Fibroblast of skin of back (primary cell): ENCODE measurements at places on chromosomes 4 and X.
A peak's percentile ranks its signal among the peaks of the same experiment; 100 is the strongest.

DNA sequence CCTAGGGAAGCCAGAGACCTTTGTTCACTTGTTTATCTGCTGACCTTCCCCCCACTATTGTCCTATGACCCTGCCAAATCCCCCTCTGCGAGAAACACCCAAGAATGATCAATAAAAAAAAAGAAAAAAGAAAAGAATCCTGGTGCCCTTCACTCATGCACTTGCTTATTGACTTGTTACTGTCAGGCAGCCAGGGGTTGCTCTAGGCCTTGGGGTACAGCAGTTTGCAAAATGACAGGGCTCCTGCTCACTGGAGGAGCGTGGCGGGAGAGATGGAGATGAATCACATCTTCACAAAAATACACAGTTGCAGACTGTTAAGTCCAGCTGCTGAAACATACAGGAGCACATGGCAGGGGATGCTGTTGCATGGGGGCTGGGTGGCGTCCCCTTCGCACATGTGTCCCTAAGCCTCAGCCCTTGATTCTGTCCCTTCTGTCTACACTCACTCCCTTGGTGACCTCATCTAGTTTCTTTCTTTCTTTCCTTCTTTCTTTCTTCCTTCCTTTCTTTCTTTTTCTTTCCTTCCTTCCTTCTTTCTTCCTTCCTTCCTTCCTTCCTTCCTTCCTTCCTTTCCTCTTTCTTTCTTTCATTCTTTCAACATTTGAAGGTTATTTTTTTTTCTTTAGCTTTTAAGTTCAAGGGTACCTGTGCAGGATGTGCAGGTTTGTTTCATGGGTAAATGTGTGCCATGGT is 16.9 kb upstream of the TMEM271 start:
- DNase-seq = no peak

GRCh38 chrX:9231491-9231890 is 197.6 kb upstream of the FAM9B start:
- peak; percentile 38 for DNase-seq

GRCh38 chr4:171714791-171715454 is 98.3 kb upstream of the GALNTL6 start:
- no peak for DNase-seq

DNA sequence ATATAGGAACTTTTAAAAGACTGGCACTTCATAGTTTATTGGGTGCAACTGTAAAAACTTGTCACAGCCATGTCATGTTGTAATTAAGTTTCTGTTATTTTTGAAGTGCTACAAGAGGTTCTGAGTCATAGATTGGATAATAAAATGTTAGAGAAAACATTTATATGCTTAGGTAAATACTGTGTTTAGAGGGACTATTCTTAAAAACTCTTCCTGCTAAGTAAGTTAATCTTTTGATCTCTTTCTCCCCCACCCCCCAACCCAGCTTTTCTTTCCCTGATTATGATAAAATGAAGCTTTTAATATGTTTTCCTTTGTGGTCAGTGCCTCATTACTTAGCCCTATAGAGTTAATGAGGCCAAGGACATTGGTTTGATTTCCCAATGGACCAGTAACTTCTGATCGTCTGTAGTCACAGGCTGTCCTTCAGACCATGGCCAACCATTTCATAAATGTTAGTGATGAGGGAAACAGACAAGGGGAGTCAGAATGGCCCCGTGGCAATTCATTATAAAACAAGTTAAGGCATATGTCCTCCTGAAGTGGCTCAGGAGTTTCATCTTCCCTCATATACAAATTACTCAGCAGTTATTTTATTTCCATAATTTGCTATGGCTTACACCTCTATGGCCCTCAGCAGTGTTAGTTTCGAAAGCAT is 3.9 kb upstream of the PDLIM5 start:
- DNase-seq = peak; percentile 57

DNA sequence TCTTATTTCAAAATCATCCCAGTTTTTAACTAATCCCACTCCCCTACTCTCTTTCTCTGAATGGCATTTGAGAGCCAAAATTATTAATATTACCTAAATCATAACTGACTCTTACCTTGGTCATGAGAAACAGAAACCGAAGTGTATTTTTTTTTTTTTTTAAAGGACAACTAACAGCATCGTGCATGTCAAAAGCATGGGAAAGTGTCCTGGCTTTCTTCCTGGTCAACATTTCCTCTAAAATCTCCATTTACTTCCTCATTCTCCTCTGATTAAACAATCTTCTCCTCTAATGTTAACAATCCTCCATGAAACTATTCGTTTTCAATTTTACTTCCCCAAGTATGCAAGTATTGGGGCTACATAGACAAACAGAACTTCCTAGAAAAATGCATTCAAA is 2.1 kb upstream of the STS start:
- DNase-seq = no peak

- DNase-seq = no peak
These were observed 15.1 kb downstream of the CSF2RA start for GRCh38 chrX:1283741-1284140.

GRCh38 chr4:68267433-68267944 is 22.0 kb upstream of the TMPRSS11B start:
- DNase-seq = peak; percentile 30

- peak; percentile 57 for DNase-seq
These were observed 297.5 kb downstream of the ARHGAP24 start for GRCh38 chr4:85772470-85772869.

GRCh38 chr4:71201817-71202576 is 136.8 kb upstream of the SLC4A4 start:
- DNase-seq = no peak

- DNase-seq = no peak
These were observed 22.9 kb downstream of the FAT1 start for GRCh38 chr4:186700746-186701145.

GRCh38 chr4:107688421-107688820 is 31.6 kb downstream of the PAPSS1 start:
- no peak for DNase-seq

DNA sequence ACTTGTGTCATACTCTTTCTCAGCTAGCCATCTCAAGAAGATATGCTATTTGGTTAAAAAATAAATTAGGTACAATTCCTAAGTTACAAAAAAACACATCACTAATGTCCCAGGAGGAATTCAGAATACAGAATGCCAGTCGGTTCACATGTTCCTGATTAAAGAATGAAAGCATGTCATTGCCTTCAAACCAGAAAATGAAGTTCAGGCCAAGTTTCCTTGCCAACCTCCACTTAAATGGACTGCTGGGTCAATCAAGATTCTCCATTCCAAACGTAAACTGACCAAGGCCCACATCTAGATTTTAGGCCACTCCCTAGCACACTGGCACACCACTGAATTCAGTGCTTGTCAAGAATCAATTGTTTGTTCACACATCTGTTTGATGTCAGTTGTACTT is 6.5 kb downstream of the PIGA start:
- DNase-seq = no peak

DNA sequence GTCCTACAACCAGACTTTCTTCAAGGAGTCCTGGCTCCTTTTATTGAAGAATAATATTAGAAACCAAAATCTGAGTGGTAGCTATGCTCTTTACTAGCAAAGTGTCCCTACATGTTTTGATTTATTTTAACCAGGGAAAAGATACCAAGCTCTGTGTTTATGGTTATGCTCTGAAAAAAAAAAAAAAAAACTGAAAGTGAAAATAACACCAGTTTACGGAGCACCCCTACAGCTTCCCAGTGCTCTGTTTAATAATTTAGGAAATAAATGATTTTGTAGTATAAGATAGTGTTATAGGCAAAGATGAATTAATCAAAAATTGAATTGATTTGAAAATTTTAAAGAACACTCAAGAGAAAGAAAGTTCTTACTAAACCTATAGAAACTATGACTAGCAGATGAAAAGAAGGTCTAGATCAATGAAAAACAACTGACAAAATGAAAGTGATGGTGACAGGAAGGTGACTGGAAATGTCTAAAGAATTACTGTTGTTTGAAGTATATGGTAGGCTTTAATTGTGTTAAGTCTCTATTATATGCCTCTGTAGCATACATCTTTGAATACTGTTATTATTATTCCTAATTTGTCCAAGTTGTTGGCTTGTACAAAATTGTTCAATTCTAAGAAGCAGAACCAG is 1698.4 kb upstream of the PCDH10 start:
- DNase-seq = no peak

- peak; percentile 95 for DNase-seq
These were observed 70.9 kb downstream of the APBB2 start for GRCh38 chr4:41143311-41144039.

DNA sequence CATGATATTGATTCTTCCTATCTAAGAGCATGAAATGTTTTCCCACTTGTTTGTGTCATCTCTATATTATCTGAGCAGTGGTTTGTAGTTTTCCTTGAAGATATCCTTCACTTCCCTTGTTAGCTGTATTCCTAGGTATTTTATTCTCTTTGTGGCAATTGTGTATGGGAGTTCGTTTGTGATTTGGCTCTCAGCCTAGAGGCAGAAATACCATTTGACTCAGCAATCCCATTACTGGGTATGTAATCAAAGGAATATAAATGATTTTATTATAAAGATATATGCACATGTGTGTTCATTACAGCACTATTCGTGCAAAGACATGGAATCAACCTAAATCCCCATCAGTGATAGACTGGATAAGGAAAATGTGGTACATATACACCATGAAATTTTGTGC is 172.7 kb upstream of the IL15 start:
- no peak for DNase-seq

- no peak for DNase-seq
These were observed 52.5 kb downstream of the F11 start for GRCh38 chr4:186318481-186318880.

DNA sequence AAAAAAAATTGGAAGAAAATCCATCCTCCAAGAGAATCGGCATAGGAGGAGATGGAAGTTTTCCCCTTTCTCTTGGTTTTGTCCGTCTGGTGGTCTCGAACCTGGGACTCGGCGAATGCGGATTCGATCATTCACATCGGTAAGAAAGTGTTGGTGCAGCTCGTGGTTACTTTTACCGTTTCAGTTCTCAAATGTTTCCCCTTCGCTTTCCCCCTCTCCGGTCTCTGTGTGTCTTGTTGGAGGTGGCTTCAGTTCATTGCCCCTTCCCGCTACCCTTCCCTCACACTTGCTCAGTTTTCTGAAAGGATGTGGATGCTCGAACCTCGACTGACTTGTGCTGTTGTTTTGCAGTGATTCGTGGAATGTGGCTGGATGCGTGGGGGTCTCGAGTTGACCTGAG is 840 bp downstream of the GRID2 start:
- DNase-seq = peak; percentile 3

DNA sequence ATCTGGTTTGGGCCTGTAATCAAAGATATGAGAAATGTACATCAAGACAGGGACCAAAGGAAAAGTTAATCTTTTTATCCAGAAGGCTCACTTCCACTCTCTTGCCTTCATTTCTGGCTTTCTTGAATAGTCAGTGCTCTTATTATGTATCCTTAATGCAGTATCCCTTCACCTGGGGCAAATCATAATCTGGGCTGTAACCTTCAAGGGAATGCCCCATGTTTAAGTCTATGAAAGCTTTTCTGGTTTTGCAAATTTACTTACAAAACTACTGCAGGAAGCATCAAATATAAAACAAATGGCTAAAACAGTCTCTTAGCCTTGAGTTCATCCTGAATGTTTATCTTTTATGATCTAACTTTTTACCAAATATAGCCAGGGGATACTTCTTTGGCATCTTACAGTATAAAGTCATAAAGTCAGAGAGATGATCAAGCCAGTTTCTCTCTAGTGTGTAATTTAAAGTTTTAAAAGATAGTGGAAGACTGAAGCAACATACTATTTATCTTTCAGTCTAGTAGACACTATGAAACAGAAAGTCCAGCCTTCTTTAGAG is 1214.8 kb downstream of the STIM2 start:
- peak; percentile 8 for DNase-seq

DNA sequence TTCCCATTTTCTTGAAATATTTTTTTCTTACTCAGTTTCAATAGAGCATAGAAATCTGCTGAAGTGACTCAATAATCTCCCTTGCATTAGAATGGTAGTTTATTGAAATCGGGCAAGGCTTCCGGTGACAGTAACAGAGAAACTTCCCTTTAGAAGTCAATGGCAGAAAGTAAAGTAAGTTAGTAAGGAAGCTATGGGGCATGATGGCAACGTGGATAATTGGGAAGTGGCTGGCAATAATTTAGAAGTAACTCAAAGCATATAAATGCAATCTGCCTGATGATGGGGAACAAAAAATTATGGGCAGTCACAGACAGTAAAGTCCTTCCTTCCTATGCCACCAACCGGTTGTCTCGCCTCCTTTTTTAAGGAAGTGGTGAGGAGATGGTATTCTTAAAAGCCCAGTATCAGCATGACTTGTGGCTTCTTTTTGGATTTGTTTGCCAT is 7.6 kb downstream of the CYBB start:
- no peak for DNase-seq

DNA sequence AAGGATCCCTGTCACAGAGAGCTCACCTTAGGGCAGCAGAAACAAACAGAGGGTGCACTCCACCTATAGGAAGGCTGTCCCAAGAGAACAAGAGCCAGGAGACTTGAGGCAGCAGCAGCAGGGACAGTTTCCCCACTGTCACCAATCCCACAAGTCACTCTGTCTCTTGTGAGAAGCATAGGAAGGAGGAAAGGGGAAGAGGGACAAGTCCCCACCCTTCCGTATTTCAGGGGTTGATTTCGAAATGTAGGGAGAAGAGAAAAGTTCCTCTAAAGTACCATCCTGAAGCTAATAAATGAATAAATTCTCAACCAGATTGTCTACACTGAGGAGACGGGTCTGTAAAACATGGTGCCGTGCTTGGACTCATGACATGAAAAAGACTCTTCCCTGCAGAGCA is 9.5 kb upstream of the TLR8 start:
- no peak for DNase-seq

DNA sequence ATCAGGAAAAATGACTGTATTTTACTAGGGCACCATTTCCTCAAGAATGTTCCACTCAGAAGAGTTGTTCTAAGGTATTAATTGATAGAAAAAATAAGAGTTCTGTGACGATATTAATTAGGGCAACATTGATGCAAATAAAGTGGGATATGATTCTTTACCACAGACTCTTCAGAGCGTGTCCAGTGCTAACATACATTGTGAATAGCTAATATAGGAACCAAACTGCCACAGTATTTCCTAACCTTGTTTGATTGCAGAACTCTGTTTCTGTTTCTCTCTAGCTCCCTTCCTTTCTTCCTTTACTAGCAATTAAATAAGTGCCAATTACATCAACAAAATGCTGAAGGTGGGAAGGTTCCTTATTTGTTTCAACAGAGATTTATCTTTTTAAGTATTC is 154.1 kb upstream of the CPEB2 start:
- no peak for DNase-seq

DNA sequence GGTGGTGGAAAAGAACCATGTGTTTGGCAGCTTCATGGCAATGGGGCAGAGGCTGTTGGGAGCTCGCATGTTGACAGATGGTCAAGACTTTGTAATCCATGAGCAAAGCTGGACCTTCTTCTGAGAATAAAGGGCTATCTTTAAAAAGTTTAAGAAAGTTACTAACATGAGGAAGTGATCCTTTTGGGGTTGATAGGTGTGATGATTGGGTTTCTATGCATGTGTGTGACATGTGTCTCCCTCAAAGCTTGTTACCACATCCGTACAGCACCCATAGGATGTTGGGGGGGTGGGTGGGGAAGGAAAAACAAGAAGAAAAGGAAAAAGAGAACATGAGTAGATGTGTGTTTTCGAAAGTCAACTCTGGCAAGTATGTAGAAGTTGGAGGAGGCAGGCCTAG is 123.0 kb upstream of the TLR3 start:
- no peak for DNase-seq
